B cell (primary cell): ENCODE measurements at places on chromosomes 13 and 19.

GRCh38 chr13:24220086-24220703 is 59.7 kb downstream of the SPATA13 start:
- peaks cover 47% of the 10 kb centered on the region for H3K4me1 ChIP-seq
- DNase-seq: peak; percentile 81
- H3K36me3 ChIP-seq: no peaks in the 10 kb centered on the region
- no peak overlapping the region for H3K4me3 ChIP-seq

GRCh38 chr13:42174344-42175162 is 97.4 kb upstream of the AKAP11 start:
- H3K4me1 ChIP-seq: no peaks in the 10 kb centered on the region
- no peak overlapping the region for H3K27ac ChIP-seq
- H3K4me3 ChIP-seq: no peak overlapping the region
- H3K36me3 ChIP-seq: no peaks in the 10 kb centered on the region
- no peaks in the 10 kb centered on the region for H3K27me3 ChIP-seq

DNA sequence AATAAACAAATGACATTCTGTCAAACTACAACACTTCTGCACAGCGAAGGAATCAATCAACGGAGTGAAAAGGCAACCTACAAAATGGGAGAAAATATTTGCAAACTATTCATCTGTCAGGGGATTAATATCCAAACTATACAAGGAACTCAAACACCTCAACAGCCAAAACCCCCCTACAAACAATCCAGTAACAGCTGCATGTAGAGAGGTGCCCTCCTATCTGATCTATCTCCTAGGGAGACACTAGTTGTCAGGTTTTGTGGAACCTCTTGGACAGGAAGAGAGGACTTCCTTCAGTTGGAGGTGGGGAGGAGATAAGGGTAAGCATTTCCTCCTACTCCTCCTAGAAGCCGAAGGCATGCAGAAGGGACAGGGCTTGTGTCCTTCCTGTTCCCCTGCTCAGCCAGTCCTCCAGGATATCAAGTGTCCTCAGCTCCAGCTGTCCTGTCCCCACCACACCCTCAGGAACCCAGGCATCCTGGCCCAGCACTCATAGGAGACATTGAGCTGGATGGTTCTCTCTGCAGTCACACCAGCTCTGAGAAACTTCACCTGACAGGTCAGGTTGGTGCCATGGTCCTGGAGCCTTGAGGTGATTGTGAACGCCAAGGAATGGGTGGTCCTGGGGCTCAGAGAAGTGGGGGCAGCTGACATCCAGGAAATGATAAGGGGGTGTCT is 9.8 kb upstream of the SIGLEC8 start:
- H3K27ac ChIP-seq: no peak overlapping the region
- H3K36me3 ChIP-seq: no peaks in the 10 kb centered on the region
- H3K27me3 ChIP-seq: peaks cover 7% of the 10 kb centered on the region
- no peak for DNase-seq
- peaks cover under 1% of the 10 kb centered on the region for H3K4me1 ChIP-seq
- H3K4me3 ChIP-seq: no peak overlapping the region

DNA sequence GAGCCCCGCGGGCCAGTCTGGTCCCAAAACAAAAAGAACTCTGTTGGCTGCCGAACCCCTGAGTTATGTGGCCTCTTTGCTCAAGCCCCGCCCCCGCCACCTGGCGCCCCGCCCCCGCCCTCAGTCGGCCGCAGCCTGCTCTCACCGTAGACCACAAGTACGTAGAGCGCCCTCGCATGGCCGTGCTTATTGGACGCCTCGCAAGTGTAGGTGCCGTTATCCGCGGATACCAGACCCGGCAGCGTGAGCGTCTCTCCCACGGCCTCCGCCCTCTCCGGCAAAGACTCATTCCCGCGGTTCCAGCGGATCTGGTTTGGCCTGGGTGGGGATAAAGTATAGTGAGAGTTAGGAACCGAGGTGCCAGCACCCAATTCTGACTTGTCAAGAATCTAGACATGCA is 5.5 kb upstream of the ZNF428 start:
- no peaks in the 10 kb centered on the region for H3K27me3 ChIP-seq
- H3K27ac ChIP-seq: no peak overlapping the region
- H3K4me3 ChIP-seq: no peak overlapping the region
- no peaks in the 10 kb centered on the region for H3K36me3 ChIP-seq
- peaks cover 14% of the 10 kb centered on the region for H3K4me1 ChIP-seq
